ENCODE measurements at places on chromosomes 1 and 21. TPM values are rescaled to one million over a fixed set of nuclear protein-coding genes. Genes with fewer than 3 reads are reported as not detected.

The MX2 gene
- 3.9 TPM for total RNA-seq

The AKR7A2 gene
- 43.4 TPM for total RNA-seq

The CA14 gene
- 3.5 TPM for total RNA-seq

The ACAP3 gene
- 41.5 TPM for total RNA-seq

The SLAMF9 gene
- total RNA-seq, result not detected

The S100A7 gene
- total RNA-seq, result not detected

The SELP gene
- total RNA-seq, result 3.3 TPM

The SRP9 gene
- total RNA-seq, result 172 TPM
